T-helper 17 cell (primary cell): ENCODE measurements at places on chromosomes 3 and 15. TPM values are rescaled to one million over a fixed set of nuclear protein-coding genes. Genes with fewer than 3 reads are reported as not detected.

GHRL gene
- 0.85 TPM for total RNA-seq

IMPG2 gene
- 0.47 TPM for total RNA-seq

AADACL2 gene
- not detected for total RNA-seq

CNTN4 gene
- total RNA-seq, result not detected

ZBED2 gene
- total RNA-seq, result 0.13 TPM

CAPN3 gene
- 10.6 TPM for total RNA-seq

ZPLD1 gene
- total RNA-seq, result not detected

SERPINI1 gene
- 2.8 TPM for total RNA-seq

CHRM5 gene
- total RNA-seq, result not detected

PLXNB1 gene
- total RNA-seq, result 4.1 TPM

CLDN18 gene
- not detected for total RNA-seq

SEMA6D gene
- not detected for total RNA-seq

ACVR2B gene
- 6.7 TPM for total RNA-seq

MYL3 gene
- total RNA-seq, result not detected

FRMD4B gene
- 36.6 TPM for total RNA-seq

THPO gene
- total RNA-seq, result not detected

ACTC1 gene
- not detected for total RNA-seq

SCN11A gene
- not detected for total RNA-seq
